ENCODE measurements at places on chromosomes 4 and X. TPM values are rescaled to one million over a fixed set of nuclear protein-coding genes. Genes with fewer than 3 reads are reported as not detected.

DNA sequence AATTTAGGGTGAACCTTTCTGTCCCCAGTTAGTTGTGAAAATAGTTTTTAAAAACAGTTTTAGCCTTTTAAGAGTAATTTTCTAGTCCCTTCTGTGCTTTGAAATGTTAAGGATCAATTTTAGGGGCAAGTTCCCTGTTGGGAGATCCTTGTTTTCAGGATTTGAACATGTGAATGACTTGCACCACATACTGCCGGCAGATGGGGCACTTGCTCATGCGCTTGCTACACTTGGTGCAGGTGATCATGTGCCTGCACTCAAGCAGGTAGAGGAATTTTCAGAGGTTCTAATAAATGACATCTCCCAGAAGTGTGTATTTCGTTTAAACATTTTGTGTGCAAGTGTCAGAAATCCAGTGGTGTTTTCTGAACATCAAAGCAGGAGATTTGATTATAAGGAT, 195.9 kb downstream of the CHM start:
- DNase-seq: peak; percentile 41

DNA sequence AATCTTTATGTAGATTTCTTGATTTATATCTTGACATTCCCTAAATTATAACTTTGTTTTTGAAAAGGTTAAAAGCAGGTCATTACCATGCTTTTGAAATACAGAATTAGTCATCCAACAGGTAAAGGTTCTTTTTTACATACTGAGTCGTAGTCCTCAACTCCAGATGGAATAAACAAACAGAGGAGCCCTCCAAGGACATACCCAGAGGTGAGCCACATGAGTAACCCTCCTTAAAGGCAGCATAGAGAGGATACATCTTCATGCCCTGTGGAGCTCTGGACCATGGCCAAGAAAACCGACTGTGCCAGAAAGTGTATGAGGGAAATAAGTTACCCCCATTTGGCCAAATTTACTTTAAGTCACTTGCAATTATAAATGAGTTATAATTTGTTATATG, 95.3 kb upstream of the MCF2 start:
- no peak for DNase-seq

- DNase-seq: no peak
Observed at GRCh38 chr4:125951261-125951887, 636.6 kb downstream of the FAT4 start.

ANXA3 gene
- total RNA-seq: 21.6 TPM

CSAG1 gene
- not detected for total RNA-seq

GRCh38 chr4:183797011-183797444, 108.1 kb upstream of the STOX2 start:
- peak; percentile 35 for DNase-seq

DNA sequence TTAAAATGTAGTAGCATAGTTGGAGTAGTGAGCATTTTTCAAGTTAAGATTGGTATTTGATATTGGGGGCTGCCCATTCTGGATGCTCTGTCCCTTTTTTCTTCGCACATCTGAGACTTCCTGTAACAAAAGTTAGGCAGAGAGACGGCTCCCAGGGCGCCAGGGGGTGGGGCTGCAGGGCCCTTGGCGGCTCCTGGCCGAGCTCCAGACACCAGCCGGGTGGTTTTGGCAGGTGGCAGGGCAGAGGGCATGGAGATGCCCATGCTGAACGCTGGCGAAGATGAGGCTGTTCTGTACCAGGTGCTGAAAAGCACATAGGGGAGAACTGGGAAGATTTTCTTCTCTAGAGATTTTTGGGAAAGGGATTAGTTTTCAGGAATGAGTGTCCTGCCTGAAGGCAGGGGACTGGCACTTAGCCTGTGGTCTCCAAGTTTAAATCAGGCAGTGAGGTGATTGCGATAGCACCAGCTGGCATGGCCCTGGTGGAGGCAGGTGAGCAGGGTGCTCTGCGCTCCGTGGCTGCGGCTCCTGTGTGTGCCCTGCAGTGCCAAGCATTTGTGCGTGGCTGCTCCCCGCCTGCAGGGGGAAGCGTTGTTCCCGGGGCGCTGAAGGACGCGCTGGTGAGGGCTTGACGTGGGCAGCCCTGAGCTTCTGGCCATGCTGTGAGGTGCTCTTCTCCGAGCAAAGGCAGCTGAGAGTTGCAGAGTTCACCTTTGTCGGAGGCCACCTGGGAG, 23.6 kb upstream of the HGFAC start:
- DNase-seq: no peak

NLGN4X gene
- total RNA-seq: 111 TPM

DDX53 gene
- not detected for total RNA-seq

DNA sequence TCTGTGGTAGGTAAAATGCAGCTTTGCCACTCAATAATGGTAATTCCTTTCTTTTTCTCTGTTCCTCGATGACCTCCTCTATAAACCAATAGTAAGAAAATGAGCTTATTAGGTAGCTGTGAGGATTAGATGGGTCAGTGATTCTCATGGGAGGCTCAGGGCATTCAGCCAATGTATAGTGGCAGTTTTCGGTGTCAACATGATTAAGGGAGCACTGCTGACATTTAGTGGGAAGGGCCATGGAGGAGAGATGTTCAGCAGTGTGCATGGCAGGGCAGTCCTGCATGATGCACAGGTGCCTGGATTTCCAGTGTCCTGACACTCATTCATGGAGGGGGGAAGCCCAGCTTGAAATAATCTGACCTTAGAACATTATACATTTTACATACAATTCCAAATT, 232.8 kb downstream of the PDGFC start:
- no peak for DNase-seq

P2RY4 gene
- not detected for total RNA-seq
